ENCODE measurements at places on chromosomes 6 and 20. TPM values are rescaled to one million over a fixed set of nuclear protein-coding genes. Genes with fewer than 3 reads are reported as not detected.

Gene ECT2L
- total RNA-seq, result not detected

Gene AKAP7
- 6.2 TPM for total RNA-seq

Gene DYNLT2
- total RNA-seq, result 2.0 TPM

Gene NNAT
- total RNA-seq, result 0.36 TPM

Gene EYA4
- total RNA-seq, result not detected

Gene KIAA1755
- not detected for total RNA-seq

Gene VSX1
- not detected for total RNA-seq

Gene MAK
- 0.68 TPM for total RNA-seq

Gene PCK1
- not detected for total RNA-seq

Gene RIMS1
- total RNA-seq, result not detected

Gene C6orf15
- not detected for total RNA-seq

- DNase-seq, result no peak
Observed at GRCh38 chr6:98825600-98826230, 8.7 kb upstream of the POU3F2 start.

DNA sequence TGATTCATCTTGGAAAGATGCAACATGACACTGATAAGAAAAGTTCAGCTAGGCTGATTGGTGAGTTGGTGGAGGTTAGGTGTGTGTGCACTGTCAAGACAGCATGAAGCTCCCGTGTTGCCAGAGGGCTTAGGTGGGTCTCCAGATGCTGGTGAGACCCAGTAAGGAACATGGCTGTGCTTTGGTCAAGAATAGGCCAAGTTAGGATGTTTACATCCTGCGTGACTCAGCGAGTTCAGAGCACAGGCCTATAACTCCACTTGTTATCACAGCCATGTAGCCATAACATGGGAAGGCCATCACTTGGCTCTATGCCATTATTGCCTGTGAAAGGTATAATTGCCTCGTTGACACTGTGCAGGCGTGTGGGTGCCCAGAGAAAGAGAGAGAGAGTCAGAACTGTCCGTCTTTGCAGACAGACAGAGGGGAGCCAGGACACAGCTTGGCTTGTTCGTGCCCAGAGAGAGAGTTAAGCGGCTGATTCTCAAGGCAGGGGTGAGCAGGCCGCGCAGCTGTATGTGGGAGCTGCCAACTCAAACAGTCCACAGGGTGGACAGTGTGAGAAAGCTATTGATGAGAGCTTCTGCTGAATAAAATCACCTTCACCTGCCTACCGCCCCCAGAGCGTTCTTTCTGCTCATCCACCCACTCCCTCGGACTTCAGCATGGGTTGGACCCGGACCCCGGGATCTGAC is 43.5 kb downstream of the OR2B6 start:
- no peak for DNase-seq

DNA sequence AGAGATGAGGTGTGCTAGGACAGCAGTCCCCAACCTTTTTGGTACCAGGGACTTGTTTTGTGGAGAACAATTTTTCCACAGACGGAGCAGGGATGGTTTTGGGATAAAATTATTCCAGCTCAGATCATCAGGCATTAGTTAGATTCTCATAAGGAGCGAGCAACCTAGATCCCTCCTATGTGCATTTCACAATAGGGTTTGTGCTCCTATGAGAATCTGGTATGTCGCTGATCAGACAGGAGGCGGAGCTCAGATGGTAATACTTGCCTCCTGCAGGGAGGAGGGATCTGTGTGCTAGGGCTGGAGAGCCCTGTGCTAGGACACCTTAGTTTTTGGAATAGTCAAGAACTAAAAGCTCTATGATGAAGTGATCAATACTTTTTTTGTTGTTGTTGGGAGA is 2.5 kb downstream of the SMIM13 start:
- no peak for DNase-seq

DNA sequence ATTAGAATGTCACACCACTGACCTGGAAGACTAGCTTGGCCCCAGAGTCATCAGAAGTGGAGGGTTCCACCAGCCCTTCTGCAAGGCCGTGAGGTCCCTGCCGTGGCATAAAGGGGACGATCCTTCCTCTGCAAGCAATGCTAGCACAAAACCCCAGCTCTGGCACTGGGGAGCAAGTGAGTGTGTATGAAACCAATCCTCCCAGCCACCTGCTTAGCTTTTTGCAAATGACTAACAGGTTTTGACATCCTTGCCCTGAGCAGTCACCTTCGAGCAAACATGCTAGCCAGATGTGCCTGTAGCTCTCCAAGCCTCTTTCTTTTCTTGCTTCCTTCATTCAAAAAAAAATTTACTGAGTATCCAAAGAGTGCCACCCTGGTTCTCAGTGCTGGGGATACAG is 8.6 kb downstream of the SULF2 start:
- no peak for DNase-seq

DNA sequence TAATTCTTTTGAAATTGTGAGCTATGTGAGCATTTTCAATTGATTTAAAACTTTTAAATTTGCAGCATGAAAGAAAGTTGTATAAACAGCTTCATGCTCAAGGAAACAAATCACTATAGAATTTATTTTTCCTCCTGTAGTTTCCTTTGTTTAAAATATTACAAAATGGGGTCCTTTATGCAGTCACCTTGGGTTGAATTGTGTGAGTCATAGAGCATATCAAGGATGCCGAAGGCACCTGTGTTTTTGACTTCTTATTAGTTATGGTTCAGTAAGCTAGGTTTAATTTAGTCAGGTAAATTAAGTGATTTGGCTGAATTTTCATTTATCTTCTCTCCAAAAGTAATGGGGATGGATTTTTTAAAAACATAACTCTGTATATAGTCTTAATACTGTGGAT is 96.8 kb downstream of the BCKDHB start:
- no peak for DNase-seq

GRCh38 chr20:991850-992249 is 10.3 kb downstream of the RSPO4 start:
- DNase-seq, result peak; percentile 31

- DNase-seq, result no peak
Observed at GRCh38 chr20:45827030-45827652, at the start of gene TNNC2. Gene TNNC2, minus strand, starts transcription at chr20:45827312. Its CDS starts 64 bp downstream, at chr20:45827248.

- DNase-seq, result no peak
Observed at GRCh38 chr20:47309806-47310426, 46.6 kb downstream of the ZMYND8 start.

GRCh38 chr6:1850840-1851157 is 241.1 kb downstream of the FOXC1 start:
- DNase-seq, result no peak

- DNase-seq, result no peak
Observed at GRCh38 chr6:22394691-22395090, 97.9 kb upstream of the PRL start.

DNA sequence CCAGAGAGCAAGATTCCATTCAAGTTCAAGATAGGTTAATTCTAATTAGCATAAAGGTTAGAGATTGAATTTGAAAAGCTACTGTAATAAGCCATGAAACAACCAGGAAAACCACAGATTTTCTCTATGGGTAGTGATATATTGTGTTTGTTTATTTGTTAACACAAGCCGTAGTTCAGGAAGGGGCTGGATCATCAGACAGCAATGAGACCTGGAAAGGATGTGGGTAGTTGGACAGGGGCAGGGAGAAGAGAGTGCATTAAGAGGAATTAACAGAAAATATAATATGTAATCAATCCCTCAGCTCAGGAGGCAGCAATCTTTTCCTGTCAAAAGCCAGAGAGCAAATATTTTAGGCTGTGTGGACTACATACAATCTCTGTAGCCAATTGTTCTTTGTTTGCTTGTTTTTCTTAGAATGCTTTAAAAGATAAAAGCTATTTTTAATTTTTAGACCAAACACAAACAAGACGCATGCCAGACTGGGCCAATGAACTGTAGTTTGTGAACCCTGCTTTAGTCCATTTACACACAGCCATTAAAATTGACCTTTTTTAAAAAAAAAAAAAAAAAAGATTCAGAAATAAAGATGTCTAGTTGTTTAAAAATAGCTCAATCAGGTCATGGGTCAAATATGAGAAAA is 398.7 kb upstream of the MARCKS start:
- DNase-seq, result no peak

- DNase-seq, result no peak
Observed at GRCh38 chr6:137473598-137473997, 20.6 kb downstream of the OLIG3 start.

- no peak for DNase-seq
Observed at GRCh38 chr6:68880050-68880813, 245.2 kb downstream of the ADGRB3 start.

GRCh38 chr20:53917145-53918019 is 153.0 kb downstream of the BCAS1 start:
- no peak for DNase-seq

GRCh38 chr6:47489995-47490394 is 12.4 kb downstream of the CD2AP start:
- DNase-seq, result no peak

DNA sequence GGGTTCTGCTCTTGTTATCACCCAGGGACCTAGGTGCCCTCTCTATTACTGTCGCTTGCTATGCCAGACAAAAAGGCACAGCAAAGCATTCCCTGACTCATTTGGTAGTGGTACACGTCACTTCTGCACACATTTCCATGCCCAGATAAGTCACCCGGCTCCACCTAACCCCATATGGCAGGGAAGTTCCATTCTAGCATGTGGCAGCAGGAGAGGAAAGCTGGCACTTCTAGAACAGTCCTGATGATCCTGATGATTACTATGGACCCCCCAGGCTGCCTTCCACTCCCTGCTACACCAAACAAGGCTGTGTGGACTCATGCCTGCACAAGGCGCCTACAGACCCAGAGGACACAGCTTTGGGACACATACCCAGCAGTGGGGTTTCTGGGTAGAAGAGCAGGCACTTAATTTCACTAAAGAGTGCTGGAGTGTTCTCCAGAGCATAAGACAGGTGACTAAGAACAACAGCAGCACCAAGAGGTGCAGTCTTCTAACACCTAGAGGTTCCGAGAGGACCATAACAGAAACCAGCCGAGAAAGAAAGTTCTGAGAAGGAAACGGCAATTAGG is 53.5 kb upstream of the NELFCD start:
- DNase-seq, result no peak

DNA sequence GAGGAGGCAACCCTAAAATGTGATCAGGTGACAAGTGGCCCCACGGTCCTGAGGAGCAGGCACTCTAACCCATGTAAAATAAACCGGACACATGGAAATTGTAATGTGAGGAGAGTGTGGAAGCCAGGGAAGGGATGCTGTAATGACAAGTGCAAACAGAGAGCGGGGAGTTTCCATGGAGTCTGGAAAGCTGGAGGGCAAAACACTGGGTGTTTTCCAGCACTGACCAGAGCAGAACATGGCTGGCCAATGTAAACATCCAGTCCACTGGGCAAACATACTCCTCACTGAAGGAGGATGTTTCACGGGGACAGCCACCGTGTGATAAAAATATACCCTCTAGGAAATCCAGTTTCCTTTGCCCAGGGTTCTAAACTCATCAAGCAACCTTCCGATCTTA is 219.0 kb upstream of the JARID2 start:
- no peak for DNase-seq

- no peak for DNase-seq
Observed at GRCh38 chr6:12403947-12404647, 113.9 kb downstream of the EDN1 start.

GRCh38 chr6:140590641-140591040 is 1216.2 kb upstream of the CITED2 start:
- no peak for DNase-seq

- peak; percentile 37 for DNase-seq
Observed at GRCh38 chr6:138593124-138593877, 94.0 kb upstream of the NHSL1 start.

DNA sequence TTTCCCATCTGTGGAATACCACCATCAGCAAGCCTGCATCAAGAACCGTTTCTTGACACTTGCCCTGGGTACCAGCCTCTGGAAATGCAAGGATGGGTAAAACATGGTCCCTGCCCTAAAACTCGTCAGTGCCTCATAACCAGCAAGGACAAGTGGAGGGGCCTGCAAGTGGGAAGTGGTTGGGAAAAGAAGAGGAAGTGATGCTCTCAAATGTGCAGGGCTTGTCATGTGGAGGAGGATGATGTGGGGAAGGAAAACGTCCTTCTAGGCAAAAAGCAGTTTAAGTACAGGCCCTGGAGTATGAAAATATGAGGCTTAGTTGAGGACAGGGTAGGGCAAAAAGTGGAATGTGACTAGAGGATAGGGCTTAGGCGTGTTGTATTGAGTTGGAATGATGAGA is 19.0 kb downstream of the RREB1 start:
- no peak for DNase-seq

DNA sequence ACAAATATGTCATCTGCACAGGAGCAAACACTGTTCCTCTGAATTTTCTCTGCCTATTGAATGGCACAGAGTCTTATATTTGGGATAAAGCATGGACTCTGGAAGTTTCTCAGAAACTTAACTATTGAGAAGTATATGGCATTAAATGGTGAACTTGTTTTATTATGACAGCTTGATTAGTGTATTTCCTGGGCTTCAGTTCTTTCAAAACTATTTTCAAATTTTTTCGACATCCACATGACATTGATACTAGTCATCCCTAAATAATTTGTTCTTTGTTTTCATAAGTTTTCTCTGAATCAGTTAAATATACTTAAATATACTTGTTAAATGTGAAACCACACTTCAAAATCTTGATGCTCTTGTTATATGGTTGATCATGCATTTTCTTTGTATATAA is 144.0 kb upstream of the TSHZ2 start:
- no peak for DNase-seq

DNA sequence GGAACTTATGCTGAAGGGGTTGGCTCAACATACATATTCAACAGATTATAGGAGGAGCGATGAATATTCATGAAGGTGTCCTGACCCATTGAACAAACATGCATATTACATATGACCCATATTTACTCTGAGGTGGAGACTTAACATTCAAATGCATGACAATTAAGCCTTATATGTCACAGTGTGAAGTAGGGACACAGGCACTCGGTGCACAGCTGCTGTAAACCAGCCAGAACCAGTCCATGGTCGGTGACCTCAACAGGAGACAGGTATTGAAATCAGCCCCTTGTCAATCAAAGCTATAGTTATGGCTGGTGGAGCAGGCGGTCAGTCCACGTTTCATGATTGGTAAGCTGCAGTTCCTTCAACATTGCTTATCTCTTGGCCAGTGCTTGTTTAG is 347.3 kb downstream of the THBS2 start:
- no peak for DNase-seq

DNA sequence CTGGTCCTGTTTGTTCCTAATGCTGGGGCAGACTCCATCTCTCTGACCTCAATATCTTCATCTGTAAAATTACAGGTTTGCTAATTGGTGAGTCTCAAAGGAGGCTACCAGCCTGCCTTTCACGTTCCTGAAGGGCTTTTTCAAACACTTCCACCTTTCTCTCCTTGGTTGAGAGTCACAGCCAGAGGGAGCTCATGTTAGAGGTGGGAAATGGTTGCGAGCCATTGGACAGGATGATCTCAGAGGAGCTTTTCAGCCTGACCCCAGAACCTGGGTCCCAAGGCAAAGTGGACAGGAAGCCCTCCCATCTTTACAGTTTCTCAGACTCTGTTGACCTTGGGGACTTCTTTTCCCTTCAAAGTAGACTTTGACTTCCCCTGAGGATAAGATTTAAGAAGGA is 37.6 kb downstream of the NDUFAF5 start:
- no peak for DNase-seq

DNA sequence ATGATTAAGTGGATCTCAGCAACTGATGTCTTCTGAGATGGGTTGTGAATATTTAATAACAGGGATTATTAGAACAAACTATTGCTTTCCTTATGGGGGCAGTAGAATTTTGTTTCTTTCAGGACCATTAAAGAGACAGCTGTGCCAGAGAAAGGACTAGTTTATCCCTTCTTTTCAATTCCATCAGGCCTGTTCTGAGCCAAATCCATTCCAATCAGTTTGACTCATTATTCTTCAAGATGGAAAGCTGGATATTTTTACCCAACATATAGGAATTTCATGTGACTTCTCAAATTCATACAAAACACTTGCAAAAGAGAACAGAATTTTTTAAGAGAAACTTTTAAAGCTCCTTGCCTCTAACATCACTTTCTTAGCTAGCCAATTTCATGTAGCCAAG is 722.0 kb upstream of the FLRT3 start:
- no peak for DNase-seq
